ENCODE measurements at places on chromosomes 5 and 9. TPM values are rescaled to one million over a fixed set of nuclear protein-coding genes. Genes with fewer than 3 reads are reported as not detected.

The SPEF2 gene
- total RNA-seq, result 5.5 TPM

The SH3RF2 gene
- total RNA-seq, result 0.76 TPM

The IFNB1 gene
- total RNA-seq, result 0.05 TPM

The GABBR2 gene
- total RNA-seq, result 0.14 TPM

DNA sequence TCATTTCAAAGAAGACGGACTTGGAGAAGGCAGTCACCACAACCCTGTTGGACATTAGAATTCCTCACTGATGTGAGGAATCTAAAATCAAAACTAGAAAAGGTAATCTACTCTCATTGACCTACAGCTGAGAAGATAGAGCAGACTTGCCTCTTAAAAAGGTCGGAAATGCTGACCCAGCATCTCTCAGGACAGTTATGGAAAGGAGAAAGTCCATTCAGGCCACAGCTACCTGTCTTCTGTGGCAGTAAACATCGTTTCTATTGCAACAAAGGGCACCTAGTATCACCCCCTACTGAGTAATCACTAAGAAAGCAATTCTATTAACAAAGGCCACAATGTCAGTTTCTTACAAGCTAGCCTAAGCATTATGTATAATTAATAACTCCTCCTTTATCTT is 601.7 kb downstream of the PRELID2 start:
- DNase-seq, result no peak

DNA sequence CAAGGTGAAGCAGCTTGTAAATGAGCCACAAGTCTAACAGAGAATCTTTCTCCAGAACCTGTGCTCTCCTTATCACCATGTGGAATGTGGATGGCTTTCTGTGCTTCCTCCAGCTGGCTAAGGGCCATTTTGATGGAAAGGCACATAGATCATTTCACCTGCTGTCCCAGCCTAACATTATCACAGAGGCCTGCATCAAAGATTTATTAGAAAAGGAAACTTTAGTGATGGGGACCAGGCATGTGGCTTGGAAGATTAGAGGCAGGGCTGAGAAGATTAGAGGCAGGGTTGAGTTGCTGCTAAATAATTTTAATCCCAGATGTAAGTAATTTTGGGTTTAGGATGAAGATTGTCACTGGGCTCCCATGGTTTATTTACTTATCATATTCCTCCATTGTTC is 6.3 kb downstream of the SPEF2 start:
- DNase-seq, result no peak

GRCh38 chr9:130873966-130874365 is 22.6 kb downstream of the QRFP start:
- no peak for DNase-seq

DNA sequence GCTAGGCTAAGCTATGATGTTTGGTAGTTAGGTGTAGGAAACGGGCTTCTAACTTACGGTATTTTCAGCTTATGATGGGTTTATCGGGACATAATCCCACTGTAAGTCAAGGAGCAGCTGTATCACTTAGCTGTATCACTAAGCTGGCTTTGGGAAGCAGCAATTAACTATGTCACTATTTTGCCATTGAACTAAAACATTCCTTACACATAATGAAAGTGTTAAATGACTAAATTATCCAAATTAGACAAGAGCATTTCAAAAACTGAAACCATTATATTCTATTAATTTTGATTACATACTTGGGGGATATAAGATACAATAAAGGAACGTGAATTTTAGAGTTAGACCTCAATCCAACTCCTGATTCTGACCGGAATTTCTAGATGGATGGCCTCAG is 188.3 kb downstream of the AGTPBP1 start:
- no peak for DNase-seq

- DNase-seq, result no peak
Observed at GRCh38 chr5:68315679-68316271, 100.2 kb downstream of the PIK3R1 start.
